ENCODE measurements at places on chromosomes 6 and 20. TPM values are rescaled to one million over a fixed set of nuclear protein-coding genes. Genes with fewer than 3 reads are reported as not detected.

DNA sequence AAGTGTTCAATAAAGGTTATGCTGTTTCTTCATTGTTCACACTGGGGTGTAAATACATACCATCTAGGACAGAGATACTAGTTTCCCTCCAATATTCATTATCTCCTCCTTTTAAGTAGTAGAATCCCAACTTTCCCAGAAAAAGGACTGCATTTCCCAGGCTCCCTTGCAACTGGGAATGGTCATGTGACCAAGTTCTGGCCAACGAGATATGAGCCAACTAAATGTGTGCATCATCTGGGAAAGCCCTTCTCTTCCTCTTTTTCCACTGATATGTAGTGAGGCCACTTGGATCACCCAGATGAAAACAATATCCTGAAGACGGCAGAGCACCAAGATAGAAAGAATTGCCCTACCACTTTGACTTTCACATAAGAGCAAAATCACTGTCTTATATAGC, 97.9 kb upstream of the PTPRT start:
- DNase-seq = no peak

The SLC25A27 gene
- polyA plus RNA-seq = 0.69 TPM

DNA sequence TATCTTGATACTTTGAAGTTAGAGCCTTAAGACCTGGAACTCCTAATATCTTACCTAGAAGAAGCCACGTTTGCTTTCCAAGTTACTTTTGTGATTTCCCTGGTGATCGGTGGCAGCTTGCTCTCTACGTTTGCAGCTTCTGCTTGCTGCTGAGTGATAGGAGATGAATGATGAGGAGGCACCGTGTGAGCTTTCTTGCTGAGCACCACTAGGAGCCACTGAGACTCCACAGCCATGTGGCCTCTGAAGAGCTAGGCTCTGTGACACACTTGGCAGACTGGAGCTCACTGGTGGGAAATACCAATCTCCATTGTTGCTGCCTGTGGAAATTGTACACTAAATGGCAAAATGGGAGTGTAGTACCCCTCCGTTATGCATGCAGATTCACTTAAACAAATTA, 161.8 kb downstream of the IBTK start:
- no peak for DNase-seq

DNA sequence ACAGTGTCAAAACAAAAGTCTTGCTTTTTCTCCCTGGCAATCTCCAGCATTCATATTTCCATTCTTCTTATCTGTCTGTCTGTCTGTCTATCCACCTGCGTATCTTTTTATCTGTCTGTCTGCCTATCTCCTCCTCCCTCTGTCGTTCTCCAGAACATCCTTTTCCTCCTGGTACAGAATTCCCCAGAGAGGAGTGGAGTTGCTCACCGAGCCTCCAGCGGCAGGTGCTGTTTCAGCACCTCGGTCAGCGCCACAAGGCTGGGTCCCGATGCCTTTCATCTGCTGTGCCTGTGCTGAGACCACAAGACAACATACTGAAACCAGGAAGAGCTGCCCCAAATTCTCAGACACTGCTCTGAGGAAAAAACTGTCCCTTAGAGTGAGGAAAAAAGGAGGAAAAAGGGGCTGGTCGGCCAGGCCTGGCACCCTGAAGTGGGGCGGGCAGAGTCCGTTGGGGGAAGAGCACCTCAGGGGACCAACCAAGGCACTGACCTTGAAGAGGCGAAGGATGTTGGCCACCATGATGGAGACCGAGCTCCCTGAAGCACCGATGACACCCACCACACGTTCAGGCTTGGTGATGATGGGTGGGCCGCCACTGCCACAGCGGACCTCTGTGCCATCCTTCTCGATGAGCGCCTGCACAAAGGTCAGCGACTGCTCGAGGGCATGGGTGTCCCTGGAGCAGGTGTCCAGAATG, 13.3 kb downstream of the GRM4 start:
- DNase-seq = peak; percentile 85

The PHF3 gene
- polyA plus RNA-seq = 21.6 TPM

The NT5E gene
- polyA plus RNA-seq = not detected

The POM121L2 gene
- polyA plus RNA-seq = not detected

GRCh38 chr20:2873747-2874041, 413 bp downstream of the PTPRA start:
- DNase-seq = no peak

DNA sequence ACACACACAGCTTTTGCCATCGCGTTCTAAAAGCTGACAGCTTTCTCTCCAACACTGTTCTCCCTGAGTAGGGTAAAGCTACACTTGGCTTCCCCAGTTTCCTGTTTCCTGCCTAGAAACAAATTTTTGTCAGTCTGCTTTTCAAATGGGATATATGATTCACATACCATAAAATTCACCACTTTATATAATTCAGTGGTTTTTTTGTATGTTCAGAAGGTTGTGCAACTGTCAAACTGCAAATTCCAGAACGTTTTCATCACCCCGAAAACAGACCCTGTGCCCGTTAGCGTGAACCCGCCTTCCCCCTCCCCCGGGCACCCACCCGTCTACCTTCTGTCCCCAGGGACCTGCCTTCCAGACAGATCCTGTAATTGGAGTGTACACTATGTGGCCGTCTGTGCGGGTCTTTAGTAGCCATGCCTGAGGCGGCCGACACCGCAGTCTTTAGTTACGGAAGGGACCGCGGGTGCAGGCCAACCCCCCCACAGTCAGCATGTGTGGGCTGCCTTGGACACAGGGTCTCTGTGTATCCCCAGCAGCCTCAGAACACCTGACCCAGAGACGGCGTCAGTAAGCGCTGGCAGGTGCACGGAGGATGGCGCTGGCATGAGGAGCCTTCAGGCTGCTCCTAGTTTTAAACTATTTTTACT, 16.6 kb downstream of the HRH3 start:
- no peak for DNase-seq

The CLIC5 gene
- not detected for polyA plus RNA-seq

The CGA gene
- polyA plus RNA-seq = not detected

- no peak for DNase-seq
These were observed 4.5 kb upstream of the RBCK1 start for GRCh38 chr20:403582-403957.

The LPA gene
- not detected for polyA plus RNA-seq

GRCh38 chr20:17189976-17190695, 36.7 kb upstream of the PCSK2 start:
- no peak for DNase-seq

The SRSF3 gene
- 534 TPM for polyA plus RNA-seq

DNA sequence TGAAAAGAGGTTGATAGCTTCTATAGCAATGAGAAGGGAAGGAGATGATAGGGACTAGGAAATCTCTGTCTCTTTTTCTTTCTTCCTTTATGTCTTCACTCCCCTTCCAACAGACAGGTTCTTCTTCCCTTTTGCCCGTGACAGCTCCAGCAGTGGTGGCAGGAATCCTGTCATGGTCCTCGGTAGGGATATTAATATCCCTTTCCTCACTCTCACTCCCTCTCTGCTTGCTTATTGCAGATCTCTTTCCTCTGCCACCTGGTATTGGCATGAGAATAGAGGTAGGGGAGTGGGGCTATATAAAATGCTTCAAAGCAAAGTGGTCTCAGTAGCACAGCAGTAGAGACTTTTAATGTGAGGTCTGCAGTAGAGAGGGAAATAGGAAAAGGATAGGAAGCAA, 19.7 kb downstream of the RAD21L1 start:
- DNase-seq = no peak

DNA sequence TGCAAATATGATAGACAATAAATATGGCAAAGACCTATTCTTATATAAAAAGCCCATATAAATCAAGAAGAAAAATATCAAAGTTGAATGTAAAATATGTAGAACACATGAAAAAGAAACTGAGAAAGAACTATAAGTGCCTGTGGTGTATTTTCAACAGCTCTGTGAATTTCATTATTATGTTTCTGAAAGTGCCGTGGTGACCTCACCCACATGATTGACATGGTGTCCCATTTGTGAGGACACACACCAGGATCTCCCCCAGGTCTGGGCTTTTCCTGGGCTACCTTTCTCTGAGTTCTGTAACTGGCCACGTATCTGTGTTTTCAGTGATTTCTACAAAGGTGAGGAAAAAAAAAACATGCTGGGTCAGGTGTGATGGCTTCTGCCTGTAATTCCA, 86.7 kb downstream of the BMP6 start:
- DNase-seq = no peak

DNA sequence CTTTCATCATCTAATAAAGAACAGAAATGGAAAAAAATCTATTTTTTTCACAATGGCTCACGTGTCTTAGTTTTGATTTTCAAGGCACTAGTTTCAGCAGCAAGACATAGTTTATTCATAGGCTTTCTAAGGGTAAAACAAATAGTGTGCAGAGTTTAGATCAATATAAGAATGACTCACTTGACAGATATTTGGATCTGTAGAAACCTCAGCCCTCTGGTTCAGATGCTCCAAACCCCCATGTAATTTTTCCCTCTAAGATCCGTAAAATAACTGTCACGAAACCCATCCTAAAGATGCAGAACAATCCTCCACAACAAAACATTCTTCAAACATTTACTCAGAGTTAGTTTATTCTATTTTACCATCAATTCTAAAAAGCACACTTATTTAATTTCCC, 43.4 kb downstream of the IYD start:
- DNase-seq = no peak

GRCh38 chr20:35290186-35290886, 1.9 kb downstream of the FAM83C start:
- DNase-seq = no peak

DNA sequence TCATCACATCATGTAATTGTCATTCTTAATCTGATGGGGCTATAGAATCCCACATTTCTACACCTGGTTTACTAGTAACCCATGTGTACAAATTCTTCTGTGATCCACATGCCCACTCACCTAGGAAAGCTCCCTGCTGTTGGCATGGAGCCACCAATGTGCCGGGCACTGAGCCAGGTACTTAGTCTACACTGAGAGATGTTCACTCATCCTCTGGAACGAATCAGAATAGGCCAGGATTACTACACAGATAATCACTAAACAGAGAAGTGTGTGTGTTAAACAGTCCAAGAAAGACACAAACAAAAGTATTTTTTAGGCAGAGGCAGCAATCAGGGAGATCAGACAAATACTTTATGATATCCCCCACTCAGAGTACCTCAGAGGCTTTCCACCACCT, 193.2 kb upstream of the VGLL2 start:
- DNase-seq = no peak

The HLA-DRA gene
- polyA plus RNA-seq = 0.80 TPM

- DNase-seq = no peak
These were observed 14.6 kb upstream of the MEI4 start for GRCh38 chr6:77638129-77638830.

DNA sequence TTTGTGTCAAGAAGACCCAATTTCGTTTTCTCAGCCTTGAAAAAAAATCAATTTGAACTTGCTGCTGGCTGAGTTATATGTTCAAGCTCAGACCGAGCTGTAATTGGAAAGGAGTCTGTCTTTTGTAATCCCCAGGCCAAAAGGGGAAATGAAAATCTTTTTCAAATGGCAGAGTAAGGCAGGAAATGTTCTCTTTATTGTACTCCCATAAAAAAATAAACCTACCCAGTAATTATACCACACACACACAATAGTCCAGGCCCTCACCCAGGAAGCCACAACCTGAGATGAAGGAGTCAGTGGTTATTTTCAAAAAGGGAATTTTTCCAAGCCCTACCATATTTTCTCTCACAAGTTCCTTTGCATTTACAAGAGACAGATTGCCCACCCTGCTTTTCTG, 45.3 kb downstream of the CLIC5 start:
- no peak for DNase-seq

DNA sequence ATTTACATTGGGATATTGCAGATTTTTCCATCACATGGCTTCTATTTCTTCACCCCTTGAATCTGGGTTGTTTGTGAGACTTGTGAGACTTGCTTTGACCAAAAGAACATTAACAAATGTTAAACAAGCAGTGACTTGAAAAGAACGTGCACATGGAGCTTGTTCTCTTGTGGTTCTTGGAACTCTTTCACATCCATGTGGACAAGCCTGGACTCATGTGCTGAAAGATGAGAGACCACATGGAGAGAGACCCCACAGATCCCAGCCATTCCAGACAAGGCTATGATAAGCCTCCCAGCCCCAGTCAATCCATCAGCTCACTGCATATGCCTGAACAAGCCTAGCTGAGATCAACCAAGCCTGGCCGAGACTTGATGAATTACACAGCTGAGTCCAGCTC, 1365.7 kb upstream of the GJE1 start:
- no peak for DNase-seq

The RNF8 gene
- polyA plus RNA-seq = 40.6 TPM

DNA sequence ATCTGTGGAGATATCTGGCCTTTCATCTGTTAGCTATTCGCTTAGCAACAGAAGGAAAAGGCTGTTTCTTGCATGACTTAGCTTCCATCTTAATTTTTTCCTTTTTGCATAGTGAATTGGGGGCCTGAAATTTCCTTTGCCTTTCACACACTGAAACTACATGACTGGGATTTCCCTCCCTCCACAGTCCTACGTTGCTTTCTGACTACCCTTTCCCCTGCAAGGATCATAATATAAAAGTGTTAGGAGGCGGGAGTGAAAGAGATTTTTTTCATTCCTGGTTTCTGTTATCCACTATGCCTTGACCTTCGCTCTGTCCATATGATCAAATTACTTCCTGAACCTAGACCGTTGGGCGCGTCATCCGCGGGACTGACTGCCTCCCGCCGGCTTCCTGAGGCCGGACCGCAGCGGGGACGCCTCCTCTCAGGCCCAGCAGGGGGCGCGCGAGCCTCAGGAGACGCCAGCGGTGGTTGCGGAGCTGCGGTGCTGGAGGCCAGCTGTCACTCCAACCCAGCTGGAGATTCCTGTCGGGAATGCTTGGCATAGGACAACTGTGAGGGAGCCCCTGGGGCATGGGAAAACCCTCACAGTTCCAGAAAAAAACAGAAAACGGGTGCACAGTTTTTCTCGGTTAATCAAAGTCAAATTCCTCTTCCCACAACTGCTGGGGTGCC, 55.6 kb downstream of the MEP1A start:
- DNase-seq = peak; percentile 87

The LIN28B gene
- 25.8 TPM for polyA plus RNA-seq

DNA sequence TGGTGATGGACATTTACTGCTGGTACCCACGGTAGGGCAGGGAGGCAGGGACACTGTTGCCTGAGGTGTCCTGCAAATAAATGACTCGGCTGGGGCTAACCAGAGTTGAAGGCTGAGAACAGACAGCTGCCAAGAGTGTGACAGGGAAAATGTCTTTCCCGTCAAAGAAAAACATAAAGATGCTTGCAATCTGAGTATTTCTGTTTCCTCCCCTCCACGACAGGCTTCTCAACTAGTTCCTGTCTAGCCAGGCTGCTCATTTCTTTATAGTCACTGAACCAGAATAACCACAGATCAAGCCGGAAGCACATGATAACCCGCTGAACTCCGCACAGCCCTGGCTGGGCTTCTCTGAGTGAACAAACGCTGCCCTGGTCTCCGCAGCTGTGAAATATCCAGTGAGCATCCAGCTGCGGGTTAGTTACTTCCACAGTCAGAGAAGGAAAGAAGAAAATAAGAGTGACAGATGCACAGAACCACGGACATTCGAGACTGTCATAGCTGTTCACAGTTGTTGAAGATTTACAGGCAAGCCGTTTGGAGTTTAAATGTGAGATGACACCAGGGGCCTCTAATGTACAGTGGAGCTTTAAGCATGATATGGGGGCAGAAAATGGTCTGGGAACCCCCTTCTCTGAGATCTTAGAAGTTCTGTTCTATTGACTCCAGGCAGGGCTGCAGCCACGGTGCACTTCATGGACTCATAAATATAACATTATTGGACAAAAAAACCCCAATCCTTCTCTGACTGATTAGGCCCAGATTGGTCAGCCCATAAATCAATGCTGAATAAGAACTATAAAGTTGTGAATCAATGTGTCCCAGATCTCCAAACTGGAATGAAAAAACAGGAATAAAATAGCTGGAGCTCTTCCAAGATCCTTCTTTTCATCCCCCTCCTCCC, 299.9 kb upstream of the SUPT3H start:
- DNase-seq = no peak
